ENCODE measurements at places on chromosomes 1 and 21.

- no peak for DNase-seq
These were observed 4.2 kb downstream of the C1orf159 start for GRCh38 chr1:1111516-1112236.

GRCh38 chr1:231581859-231582258 is 44.7 kb upstream of the DISC1 start:
- no peak for DNase-seq

DNA sequence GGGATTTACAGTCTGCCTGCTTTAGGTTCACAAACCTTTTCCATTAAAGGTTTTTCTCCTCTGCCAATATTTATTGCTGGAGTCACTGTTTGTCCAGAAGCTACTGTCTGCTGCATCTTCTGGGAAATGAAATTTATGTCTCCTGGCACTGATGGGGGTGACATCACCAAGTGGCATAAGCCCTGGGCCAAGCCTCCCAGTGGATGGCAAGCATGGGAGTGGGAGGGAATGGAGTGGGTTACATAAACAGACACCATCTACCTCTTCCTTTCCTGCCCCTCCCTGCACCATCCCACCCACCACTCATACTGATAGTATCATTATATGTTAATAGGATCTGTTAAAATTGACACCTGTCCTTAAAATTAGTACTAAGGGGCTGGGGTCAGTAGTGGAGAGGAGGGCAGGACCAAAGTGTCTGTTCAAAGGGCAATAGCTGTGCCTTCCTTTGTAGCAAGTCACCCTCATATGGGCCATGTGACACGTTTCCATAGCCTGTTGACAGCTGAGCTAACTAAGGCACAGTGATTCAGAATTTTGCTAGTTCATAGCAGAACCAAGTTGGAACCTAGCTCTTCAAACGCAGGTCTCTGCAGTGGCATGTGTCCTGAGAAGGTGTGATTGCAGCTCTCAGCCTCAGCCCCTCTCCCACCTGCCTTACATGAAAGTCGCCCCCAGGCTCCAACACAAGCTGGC is 71.0 kb downstream of the MAB21L3 start:
- no peak for DNase-seq

DNA sequence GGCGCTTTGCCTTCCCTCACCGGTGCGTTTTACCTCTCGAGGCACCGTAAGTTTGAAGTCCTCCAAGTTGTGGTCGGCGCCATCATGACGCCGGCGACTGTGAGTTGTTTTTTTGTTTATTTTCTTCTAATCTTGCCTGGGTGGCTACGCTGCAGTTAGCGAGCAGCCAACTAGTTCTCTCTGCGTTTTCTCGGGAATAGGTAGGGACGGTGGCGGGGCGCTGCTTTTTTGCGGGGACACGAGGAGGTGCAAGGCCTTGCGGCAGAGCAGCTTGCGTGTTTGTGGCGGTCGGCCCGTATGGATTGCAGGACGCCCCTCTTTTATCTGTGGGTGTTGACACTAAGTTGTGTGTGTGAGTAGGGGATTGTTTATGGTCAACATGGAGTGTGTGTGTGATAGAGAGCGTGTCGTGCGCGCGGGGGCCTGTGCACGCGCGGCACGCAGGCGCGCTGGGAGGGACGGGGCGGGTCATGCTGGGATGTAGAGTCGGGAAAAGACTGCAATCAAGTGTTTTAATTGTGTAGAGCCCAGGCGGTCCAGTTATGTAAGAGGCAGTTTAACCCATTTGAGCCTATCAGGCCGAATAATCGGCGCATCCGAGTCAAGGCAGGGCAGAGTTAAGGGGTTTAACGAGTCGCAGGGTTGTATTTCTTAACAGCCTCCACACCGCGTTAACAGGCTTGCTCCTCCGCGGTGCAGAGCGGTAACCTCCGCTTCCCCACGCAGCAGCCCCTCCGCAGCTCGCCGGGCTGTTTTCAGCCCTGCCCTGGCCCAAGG is 1.2 kb upstream of the NEGR1 start:
- DNase-seq: peak; percentile 25

DNA sequence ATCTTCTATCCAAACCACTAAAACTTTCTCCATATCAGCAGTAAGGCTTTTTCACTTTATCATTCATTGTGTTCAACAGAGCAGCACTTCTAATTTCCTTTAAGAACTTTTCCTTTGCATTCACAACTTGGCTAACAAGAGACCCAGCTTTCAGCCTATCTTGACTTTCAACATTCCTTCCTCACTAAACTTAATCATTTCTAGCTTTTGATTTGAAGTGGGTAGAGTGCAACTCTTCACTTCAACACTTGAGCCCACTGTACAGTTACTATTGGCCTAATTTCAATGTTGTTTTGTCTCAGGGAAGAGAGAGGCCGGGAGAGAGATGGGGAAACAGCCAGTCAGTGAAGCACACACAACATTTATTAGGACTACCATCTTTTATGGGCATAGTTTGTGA is 2.0 kb downstream of the UBE2G2 start:
- no peak for DNase-seq

GRCh38 chr1:70084314-70084915 is 121.0 kb downstream of the LRRC40 start:
- no peak for DNase-seq

DNA sequence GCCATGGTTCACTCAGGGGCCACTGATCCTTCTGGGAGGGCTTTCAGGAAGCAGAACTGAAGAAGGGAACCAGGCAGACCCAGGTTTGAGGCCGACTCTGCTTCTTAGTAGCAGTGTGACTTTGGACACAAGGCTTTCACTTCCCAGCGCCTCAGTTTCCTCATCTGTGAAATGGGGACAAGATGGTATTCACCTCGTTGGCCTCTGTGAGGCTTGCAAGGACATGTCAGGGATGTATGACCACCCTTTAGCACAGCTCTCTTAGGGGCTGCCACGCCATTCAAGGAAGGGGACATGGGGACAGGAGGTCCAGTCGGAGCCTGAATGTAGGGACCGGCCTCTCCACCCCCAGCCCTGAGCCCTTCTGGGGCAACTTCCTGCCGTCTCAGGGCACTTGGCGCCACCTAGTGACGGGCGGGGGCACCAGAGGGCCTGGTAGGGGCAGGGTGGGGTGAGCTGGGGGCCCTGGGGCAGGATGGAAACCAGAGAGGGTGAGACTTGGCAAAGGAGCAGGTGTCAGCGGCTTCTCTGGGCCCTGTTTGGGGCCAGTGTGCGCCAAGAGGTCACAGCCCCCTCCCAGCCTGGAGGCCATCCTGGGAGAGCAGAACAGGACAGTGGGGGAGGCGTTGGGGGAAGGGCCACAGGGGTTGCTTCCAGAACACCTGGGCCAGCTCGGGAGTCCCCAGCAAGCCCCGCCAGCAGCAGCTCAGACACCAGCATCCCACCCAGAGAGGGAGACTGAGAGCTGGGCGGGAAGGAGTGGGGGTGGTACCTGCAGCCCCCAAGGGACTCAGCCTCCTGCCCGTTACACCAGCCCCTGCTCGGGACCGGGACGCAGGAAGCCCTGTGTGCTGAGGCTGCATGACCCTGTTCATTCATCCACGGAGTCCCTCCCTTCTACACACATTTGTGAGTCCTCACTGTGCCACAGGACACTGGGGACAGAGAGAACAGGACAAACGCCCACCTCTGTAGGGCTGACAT is 102.5 kb upstream of the TARDBP start:
- peak; percentile 50 for DNase-seq

DNA sequence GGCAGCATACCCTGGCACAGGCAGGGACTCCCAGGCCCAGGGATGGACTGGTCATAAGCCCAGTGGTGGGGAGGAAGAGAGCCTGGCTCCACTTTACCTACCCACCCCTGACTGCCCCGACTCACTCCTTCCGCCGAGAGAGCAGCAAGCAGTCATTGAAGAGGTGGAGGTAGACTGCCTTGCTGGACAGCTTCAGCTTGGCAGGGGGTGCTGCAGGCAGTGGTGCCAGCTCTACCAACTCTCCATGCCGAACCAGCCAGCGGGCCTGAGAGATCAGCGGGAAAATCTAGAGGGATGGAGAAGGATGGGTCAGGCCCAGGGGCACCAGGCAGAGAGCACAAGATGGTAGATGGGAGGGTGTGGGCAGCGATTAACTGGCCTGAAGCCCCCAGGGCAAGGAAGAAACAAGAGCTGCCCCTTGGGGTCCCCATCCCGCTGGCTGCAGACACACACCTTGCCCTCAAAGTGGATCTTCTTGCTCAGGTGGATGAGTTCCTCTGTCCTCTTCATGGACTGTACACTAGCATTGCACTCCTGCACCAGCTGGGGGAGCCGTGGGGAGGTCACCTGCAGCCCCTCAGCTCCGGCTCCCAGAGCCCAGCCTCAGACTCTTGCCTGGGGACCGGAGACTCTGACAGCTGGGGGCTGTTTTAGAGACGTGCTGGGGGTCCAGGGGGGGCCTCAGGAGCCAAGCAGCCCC is 7.7 kb downstream of the ARHGEF19 start:
- DNase-seq: no peak
